ENCODE measurements at places on chromosomes 6 and 20.

DNA sequence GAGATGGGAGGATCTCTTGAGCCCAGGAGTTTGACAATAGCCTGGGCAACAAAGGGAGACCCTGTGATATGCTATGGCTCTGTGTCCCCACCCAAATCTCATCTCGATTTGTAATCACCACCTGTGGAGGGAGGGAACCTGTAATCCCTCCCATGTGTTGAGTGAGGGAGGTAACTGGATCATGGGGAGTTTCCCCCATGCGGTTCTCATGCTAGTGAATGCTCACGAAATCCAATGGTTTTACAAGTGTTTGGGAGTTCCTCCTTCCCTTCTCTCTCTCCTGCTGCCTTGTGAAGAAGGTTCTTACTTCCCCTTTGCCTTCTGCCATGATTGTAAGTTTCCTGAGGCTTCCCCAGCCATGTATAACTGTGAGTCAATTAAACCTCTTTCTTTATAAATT lies 3.4 kb downstream of the NUDT3 start:
- no peak for DNase-seq

- DNase-seq = peak; percentile 94
Observed at GRCh38 chr6:108133594-108134179, 32.1 kb upstream of the NR2E1 start.

- DNase-seq = no peak
Observed at GRCh38 chr6:92690997-92691599, 728.3 kb downstream of the EPHA7 start.

DNA sequence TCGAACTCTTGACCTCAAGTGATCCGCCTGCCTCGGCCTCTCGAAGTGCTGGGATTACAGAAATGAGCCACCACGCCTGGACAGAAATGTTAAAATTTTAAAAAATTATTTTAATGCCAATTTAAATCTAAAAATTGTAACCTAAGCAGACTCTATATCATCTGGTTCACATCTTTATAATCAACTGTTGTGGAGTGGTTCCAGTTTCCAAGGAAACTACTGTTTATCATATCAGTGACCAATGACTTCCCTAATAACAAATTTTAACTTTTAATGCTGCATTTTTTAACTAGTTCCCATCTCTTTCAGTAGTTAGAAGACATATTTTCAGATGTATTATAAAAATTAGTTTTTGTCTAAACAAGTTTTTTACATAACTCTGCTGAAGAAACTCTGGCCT lies 5.2 kb upstream of the BTN3A2 start:
- DNase-seq = no peak

DNA sequence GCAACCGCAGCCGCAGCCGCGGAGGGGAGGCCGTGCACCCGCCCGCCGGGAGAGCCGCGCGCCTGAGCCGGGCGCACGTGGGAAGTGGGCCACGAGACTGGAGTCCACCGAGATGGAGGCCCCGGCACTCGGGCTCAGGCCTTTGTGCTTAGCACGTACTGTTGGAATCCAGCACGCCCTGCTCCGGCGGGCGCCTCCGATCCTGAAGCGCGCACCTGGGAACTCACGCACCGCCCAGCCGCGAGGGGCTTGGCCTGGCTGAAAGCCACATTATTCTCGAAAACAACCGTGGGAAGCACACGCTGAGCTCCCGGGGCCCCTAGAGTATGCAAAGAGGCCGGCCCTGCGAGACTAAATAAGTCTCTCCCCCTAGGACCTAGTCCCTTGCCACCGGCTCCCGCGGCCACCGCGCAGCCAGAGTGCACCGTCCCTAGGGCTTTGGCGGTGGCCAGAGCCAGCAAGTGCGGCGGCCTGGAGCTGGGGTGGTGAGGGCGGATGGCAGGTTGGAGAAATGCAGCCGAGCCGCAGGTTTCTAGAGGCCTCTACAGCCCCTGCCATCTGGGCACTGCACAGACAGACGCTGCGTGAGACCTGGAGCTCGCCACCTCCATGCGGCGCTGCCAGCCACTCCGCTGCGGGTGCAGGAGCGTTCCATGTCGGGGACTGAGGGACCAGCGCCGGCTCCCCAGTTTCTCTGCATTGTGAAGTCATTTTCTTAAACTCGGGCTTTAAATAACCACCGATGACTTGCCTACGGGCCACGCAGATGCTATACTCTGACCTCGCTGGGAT lies 42.0 kb upstream of the LY86 start:
- no peak for DNase-seq

GRCh38 chr6:47862731-47863130 lies 80.9 kb downstream of the OPN5 start:
- no peak for DNase-seq

DNA sequence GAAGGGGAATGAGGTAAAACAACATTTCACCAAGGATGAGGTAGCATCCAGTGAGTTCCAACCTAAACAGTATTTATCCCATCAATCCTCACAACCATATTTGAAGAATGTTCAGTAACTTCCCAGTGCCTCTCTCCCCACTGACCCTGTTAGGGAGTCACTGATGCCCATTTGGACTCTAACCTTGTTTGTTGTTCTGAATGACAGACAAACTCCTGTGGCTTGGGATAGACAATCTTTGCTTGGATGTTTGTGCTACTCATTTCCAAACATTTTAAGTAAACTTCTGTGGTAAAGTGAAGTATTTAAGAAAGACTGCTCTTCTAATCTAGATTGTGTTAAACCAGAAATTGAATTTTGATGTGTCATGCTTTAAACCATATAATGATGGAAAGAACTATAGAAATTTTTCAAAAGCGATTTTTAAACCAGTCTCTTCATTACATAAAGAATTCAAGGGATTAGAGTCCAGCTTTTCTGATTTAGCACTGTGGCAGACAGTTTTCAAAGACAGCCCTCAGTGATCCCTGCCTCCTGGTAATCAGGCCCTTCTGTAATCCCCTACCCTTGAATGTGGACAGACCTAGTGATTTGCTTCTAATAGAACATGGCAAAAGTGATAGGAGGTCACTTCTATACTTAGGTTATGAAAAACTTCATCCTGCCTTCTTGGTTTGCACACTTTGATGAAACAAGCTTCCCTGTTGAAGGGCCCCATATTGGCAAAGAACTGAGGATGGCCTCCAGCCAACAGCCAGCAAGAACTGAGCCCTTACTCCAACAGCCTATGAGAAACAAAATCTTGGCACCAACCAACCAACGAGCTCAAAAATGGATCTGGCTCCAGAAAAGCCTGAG lies 191.6 kb downstream of the DST start:
- no peak for DNase-seq

Data from EL (cell line).